ENCODE measurements at places on chromosomes 7 and 10. TPM values are rescaled to one million over a fixed set of nuclear protein-coding genes. Genes with fewer than 3 reads are reported as not detected.
A peak's percentile ranks its signal among the peaks of the same experiment; 100 is the strongest.

DNA sequence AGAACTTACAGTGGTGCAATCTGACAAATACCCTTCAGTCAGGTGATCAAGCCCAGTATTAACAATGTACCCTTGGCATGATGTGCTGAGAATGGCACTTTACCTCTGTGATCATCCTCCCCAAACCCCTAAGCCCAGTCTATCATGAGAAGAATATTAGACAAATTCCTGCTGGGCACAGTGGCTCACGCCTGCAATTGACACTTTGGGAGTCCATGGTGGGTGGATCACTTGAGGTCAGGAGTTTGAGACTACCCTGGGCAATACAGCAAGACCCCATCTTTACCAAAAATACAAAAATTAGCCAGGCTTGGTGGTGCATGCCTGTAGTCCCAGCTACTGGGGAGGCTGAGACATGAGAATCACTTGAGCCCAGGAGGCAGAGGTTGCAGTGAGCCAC is 7.4 kb upstream of the CUL2 start:
- DNase-seq = no peak
- H3K4me3 ChIP-seq = no peak overlapping the region
- H3K27me3 ChIP-seq = peaks cover 4% of the 10 kb centered on the region
- H3K4me1 ChIP-seq = no peaks in the 10 kb centered on the region
- no peak overlapping the region for H3K27ac ChIP-seq
- no peaks in the 10 kb centered on the region for H3K36me3 ChIP-seq

ERLIN1 gene
- total RNA-seq = 12.9 TPM

- H3K4me3 ChIP-seq = no peak overlapping the region
- H3K27ac ChIP-seq = no peak overlapping the region
- DNase-seq = no peak
- no peaks in the 10 kb centered on the region for H3K4me1 ChIP-seq
These were observed 264.5 kb downstream of the GATA3 start for GRCh38 chr10:8318956-8319355.

LIPN gene
- not detected for total RNA-seq

- no peak for DNase-seq
- no peaks in the 10 kb centered on the region for H3K27me3 ChIP-seq
- peak overlapping the region; percentile 14 for H3K27ac ChIP-seq
- no peaks in the 10 kb centered on the region for H3K36me3 ChIP-seq
- H3K4me3 ChIP-seq = no peak overlapping the region
- H3K4me1 ChIP-seq = peaks cover 9% of the 10 kb centered on the region
These were observed 26.8 kb downstream of the COBL start for GRCh38 chr7:51289623-51290303.

TMEM270 gene
- total RNA-seq = not detected

LRGUK gene
- total RNA-seq = 0.21 TPM

EPHB6 gene
- total RNA-seq = 27.7 TPM

DNA sequence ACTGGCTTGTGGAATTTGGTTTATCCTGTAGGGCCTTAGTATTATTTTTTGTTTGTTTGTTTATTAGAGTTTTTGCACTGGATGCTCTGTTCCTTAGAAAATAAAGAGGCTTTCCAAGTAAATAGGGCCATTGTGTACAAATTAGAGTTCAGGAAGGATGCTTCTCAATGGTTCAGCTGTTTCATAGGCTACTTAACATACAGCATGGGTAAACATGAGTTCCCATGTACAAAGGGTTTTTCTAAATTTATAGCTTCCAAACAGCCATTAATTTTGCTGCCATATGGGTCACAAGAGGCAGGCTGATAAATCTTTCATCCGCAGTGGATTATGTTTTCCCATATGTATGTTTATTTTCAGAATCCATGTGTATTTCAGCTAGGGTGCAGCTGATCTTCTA is 121.6 kb upstream of the WDR11 start:
- no peak overlapping the region for H3K27ac ChIP-seq
- no peak overlapping the region for H3K4me3 ChIP-seq
- DNase-seq = no peak

LRIT1 gene
- not detected for total RNA-seq

DNA sequence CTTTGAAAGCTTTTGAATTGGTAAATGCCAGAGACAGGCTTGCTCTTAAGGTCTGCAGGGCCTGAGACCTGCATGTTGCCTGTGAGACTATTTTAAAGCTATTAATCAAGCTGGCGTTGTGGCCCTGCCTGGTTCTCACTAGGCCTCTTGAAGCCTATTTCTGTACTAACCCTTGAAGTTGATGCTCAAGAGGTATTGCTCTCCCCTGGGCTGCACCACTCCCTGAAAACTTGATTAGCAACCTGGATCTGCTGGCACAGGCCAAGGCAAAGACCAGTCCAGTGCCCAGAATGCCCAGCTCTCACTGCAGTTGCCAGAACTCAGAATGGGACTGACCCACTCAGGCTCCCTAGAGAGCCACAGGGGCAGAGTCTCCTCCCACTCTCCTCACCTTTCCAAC is 220.0 kb upstream of the MEOX2 start:
- H3K27me3 ChIP-seq = no peaks in the 10 kb centered on the region
- DNase-seq = no peak
- no peak overlapping the region for H3K4me3 ChIP-seq

AGAP4 gene
- 21.8 TPM for total RNA-seq

HABP2 gene
- not detected for total RNA-seq

DNA sequence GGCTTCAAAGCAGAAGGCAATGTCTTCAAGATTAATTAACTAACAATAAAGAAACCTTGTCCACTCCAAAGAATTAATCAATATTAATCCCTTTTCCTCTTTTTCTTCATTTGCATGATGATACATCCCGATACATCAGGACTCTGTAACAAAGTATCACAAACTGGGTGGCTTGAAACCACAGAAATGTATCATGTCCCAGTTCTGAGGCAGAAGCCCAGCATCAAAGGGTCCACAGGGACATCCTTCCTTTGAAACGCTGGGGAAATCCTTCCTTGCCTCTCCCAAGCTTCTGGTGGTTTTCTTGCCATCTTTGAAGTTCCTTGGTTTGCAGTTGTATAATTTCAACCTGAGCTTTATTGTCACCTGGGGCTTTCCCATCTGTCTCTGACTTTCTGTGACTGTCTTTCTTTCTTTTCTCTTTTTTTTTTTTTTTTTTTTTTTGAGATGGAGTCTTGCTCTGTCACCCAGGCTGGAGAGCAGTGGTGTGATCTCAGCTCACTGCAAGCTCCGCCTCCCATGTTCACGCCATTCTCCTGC is 210.2 kb upstream of the ADARB2 start:
- no peak overlapping the region for H3K27ac ChIP-seq
- H3K36me3 ChIP-seq = no peaks in the 10 kb centered on the region
- H3K4me3 ChIP-seq = no peak overlapping the region
- no peaks in the 10 kb centered on the region for H3K4me1 ChIP-seq
- H3K27me3 ChIP-seq = no peaks in the 10 kb centered on the region

CCDC136 gene
- 12.6 TPM for total RNA-seq

GRCh38 chr7:145916776-145917175 is 199.8 kb upstream of the CNTNAP2 start:
- H3K36me3 ChIP-seq = no peaks in the 10 kb centered on the region
- no peak overlapping the region for H3K27ac ChIP-seq
- no peaks in the 10 kb centered on the region for H3K4me1 ChIP-seq
- no peaks in the 10 kb centered on the region for H3K27me3 ChIP-seq

ANKRD61 gene
- total RNA-seq = 0.15 TPM

- DNase-seq = peak; percentile 53
- peaks cover 37% of the 10 kb centered on the region for H3K36me3 ChIP-seq
- H3K4me3 ChIP-seq = peak overlapping the region; percentile 86
- H3K27ac ChIP-seq = peak overlapping the region; percentile 95
- H3K27me3 ChIP-seq = peaks cover 2% of the 10 kb centered on the region
These were observed 4.4 kb downstream of the TBX20 start for GRCh38 chr7:35249537-35249907.

DNA sequence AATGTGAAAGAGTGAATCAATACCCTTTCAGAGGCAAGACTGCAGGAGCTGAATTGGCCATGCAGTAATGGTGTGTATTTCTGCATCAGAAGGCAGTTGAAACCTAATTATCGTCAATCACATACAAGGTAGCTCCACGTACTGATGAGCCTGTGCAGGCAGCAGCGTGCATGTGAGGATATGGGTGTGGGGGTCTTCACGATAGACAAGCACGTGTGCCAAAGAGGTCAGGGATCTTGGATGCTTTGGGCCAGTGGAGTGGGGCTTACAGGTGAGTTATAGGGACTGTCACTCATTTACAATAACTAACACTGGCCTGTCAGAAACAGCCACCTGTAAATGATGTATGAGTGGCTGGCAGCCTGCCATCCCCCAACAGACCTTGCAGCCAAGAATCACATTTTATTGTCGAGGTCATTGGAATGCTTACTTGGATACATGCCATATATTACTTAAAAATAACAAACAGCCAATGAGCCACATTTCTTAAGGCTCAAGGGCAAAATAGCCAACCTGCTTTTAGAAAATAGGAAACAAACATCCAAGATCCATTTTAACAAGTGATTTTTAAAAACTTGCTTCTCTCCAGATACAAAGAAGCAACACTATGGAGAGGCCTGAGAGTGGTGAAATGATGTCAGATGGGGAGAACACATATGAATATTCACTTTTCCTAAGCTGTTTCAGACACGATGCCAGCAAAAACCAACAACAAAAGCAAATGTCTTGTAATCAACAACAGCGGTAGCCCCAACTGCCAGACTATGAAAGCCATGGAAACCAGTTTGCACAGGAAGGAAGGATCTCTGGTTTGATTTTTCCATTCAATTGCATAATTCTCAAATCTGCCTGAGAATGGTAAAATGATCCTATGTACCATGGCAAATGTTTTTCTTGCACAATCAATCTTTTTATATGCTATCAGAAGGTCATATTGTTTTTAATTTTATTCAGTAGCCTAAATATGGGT is 210.7 kb downstream of the SKAP2 start:
- no peaks in the 10 kb centered on the region for H3K27me3 ChIP-seq
- DNase-seq = peak; percentile 8
- H3K4me1 ChIP-seq = peaks cover 15% of the 10 kb centered on the region

- H3K4me1 ChIP-seq = peaks cover 17% of the 10 kb centered on the region
- H3K4me3 ChIP-seq = no peak overlapping the region
- no peaks in the 10 kb centered on the region for H3K27me3 ChIP-seq
- H3K27ac ChIP-seq = no peak overlapping the region
These were observed 23.6 kb upstream of the ADCYAP1R1 start for GRCh38 chr7:31028417-31028992.

IL15RA gene
- total RNA-seq = 0.27 TPM

GRCh38 chr7:107381453-107381852 is 88.4 kb upstream of the GPR22 start:
- no peaks in the 10 kb centered on the region for H3K27me3 ChIP-seq
- no peaks in the 10 kb centered on the region for H3K4me1 ChIP-seq
- H3K36me3 ChIP-seq = no peaks in the 10 kb centered on the region
- no peak overlapping the region for H3K27ac ChIP-seq

DNA sequence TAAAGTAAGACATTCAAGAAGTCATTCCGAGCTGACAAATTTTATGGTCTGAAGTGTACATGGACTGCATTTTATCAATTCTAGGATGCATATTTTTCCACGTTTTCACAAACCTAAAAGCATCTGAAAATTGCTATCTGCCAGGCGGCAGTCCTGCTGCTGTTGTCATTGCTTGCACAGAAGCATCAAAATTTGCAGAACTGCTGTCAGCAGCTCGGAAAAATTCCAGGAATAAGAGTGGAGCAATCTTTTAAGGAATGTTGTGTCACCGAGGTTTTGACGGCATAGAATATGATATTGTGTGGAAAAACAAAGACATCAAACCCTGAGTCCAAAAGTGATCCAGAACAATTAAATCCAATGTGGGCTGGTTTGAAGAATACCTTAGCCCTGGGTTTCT is 61.4 kb downstream of the CHCHD3 start:
- H3K4me3 ChIP-seq = no peak overlapping the region
- no peak overlapping the region for H3K27ac ChIP-seq
- H3K4me1 ChIP-seq = no peaks in the 10 kb centered on the region
- no peaks in the 10 kb centered on the region for H3K36me3 ChIP-seq
- no peaks in the 10 kb centered on the region for H3K27me3 ChIP-seq

GRCh38 chr7:106870528-106870927 is 5.4 kb downstream of the PIK3CG start:
- H3K27ac ChIP-seq = no peak overlapping the region
- DNase-seq = no peak
- peaks cover 5% of the 10 kb centered on the region for H3K4me1 ChIP-seq
- no peaks in the 10 kb centered on the region for H3K36me3 ChIP-seq
- no peaks in the 10 kb centered on the region for H3K27me3 ChIP-seq
- H3K4me3 ChIP-seq = no peak overlapping the region

ADARB2 gene
- 2.4 TPM for total RNA-seq

GRCh38 chr10:20552382-20552781 is 344.7 kb downstream of the NEBL start:
- no peaks in the 10 kb centered on the region for H3K27me3 ChIP-seq
- H3K4me1 ChIP-seq = no peaks in the 10 kb centered on the region
- H3K4me3 ChIP-seq = no peak overlapping the region

DNA sequence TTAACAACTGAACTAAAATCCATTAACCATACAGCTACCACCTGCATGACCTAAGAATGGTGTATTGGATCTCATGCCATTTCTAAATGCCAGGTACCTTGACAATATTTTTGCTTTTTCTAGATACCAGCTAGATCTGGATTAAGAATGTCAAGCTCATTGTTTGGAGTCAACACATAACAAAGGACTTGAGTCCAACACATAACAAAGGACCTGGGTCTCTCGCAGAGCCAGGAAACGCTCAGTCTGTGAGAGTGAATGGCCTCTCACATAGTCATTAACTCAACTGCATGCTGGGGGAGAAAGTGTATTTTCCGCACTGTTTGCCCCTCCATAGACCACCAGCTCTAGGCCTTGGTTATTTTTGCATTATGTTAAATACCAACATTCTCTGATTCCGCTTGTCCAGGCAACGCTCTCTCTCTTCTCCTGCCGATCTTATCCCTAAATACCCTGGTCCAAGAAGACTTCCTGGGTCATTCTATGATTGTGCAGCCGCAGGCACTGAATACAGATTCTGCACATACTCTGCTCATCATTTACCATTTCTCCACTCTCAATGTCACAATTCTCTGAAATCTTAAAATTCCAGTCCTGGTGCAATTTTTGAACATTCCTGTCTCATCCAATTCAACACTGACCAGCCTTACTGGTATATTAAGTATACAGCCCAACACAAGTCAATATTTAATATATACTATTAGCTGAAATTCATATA is 31.2 kb downstream of the ITIH5 start:
- H3K4me3 ChIP-seq = no peak overlapping the region
- H3K36me3 ChIP-seq = no peaks in the 10 kb centered on the region
- no peaks in the 10 kb centered on the region for H3K4me1 ChIP-seq
- no peak overlapping the region for H3K27ac ChIP-seq

GRCh38 chr10:32323051-32323450 is 23.9 kb downstream of the EPC1 start:
- peaks cover 16% of the 10 kb centered on the region for H3K4me1 ChIP-seq
- no peaks in the 10 kb centered on the region for H3K27me3 ChIP-seq
- no peak overlapping the region for H3K27ac ChIP-seq
- DNase-seq = no peak
- peaks cover 3% of the 10 kb centered on the region for H3K36me3 ChIP-seq

SLC16A9 gene
- total RNA-seq = 3.0 TPM

- no peaks in the 10 kb centered on the region for H3K27me3 ChIP-seq
- peak; percentile 66 for DNase-seq
- H3K4me3 ChIP-seq = no peak overlapping the region
- no peak overlapping the region for H3K27ac ChIP-seq
These were observed 55.2 kb downstream of the NRP1 start for GRCh38 chr10:33279276-33279675.

CCDC172 gene
- not detected for total RNA-seq

- no peaks in the 10 kb centered on the region for H3K27me3 ChIP-seq
- H3K4me1 ChIP-seq = peaks cover 20% of the 10 kb centered on the region
- H3K27ac ChIP-seq = no peak overlapping the region
- DNase-seq = no peak
- H3K36me3 ChIP-seq = no peaks in the 10 kb centered on the region
- H3K4me3 ChIP-seq = no peak overlapping the region
These were observed 86.5 kb downstream of the PLXNA4 start for GRCh38 chr7:132489776-132490237.

All from cardiac muscle cell (in vitro differentiated cells and primary cell).